ENCODE measurements at places on chromosomes 7 and 10. TPM values are rescaled to one million over a fixed set of nuclear protein-coding genes. Genes with fewer than 3 reads are reported as not detected.

Gene TET1
- 2.1 TPM for total RNA-seq

Gene KIN
- total RNA-seq, result 6.0 TPM

Gene GRK5
- 42.1 TPM for total RNA-seq

Gene COL1A2
- 4,803 TPM for total RNA-seq

Gene DNTT
- total RNA-seq, result not detected

Gene FAM25G
- total RNA-seq, result not detected

Gene UPK3B
- 0.46 TPM for total RNA-seq

Gene EIF4EBP2
- total RNA-seq, result 20.4 TPM

Gene AKR1D1
- total RNA-seq, result not detected

Gene PON3
- not detected for total RNA-seq

Gene SP8
- total RNA-seq, result not detected

Gene LIPM
- not detected for total RNA-seq

Gene INTS1
- 26.3 TPM for total RNA-seq

Gene ASIC3
- total RNA-seq, result 0.14 TPM

Gene CRYGN
- total RNA-seq, result 0.74 TPM

Gene FAM131B
- total RNA-seq, result 1.00 TPM

Gene ADAMTS14
- 5.5 TPM for total RNA-seq

Gene GARIN1A
- 0.43 TPM for total RNA-seq

Gene NEURL1
- total RNA-seq, result 1.6 TPM

Gene TMEM273
- under 0.01 TPM for total RNA-seq

Gene AUTS2
- total RNA-seq, result 2.3 TPM

Gene UCN3
- not detected for total RNA-seq

Gene SFXN3
- total RNA-seq, result 39.5 TPM

Gene PARD3
- 50.8 TPM for total RNA-seq

Gene CCM2
- 34.7 TPM for total RNA-seq

Gene SHH
- not detected for total RNA-seq

Gene HOXA5
- 1.4 TPM for total RNA-seq

Gene CXCL12
- 135 TPM for total RNA-seq

Gene COA1
- 31.7 TPM for total RNA-seq

Gene FKBP6
- not detected for total RNA-seq

Gene FUOM
- 15.5 TPM for total RNA-seq

Gene PIP
- total RNA-seq, result not detected

Gene SEMA3E
- total RNA-seq, result 2.0 TPM

Gene MYOZ1
- total RNA-seq, result 0.14 TPM

Gene CACNB2
- total RNA-seq, result 9.0 TPM

Gene STOX1
- total RNA-seq, result 0.14 TPM

Gene PALD1
- total RNA-seq, result under 0.01 TPM

Gene EPO
- total RNA-seq, result not detected

Gene TRIM50
- not detected for total RNA-seq

Gene SPACDR
- 0.14 TPM for total RNA-seq

Gene MKI67
- 0.74 TPM for total RNA-seq

Gene ANXA8
- total RNA-seq, result 1.4 TPM

Gene OR13A1
- not detected for total RNA-seq

Gene SPDYE8
- total RNA-seq, result not detected

Gene NME8
- not detected for total RNA-seq

Gene POLR1F
- total RNA-seq, result 19.6 TPM

Gene ITIH2
- not detected for total RNA-seq

Gene C10orf67
- total RNA-seq, result 0.14 TPM

Gene GRID1
- total RNA-seq, result 0.09 TPM

Gene PON1
- total RNA-seq, result not detected

Gene CDC14C
- not detected for total RNA-seq

Gene ACTL6B
- not detected for total RNA-seq
